Type B pancreatic cell (in vitro differentiated cells): ENCODE measurements at places on chromosomes 3 and 15. TPM values are rescaled to one million over a fixed set of nuclear protein-coding genes. Genes with fewer than 3 reads are reported as not detected.

The FOXL2 gene
- total RNA-seq, result 0.75 and 0.81 TPM in 2 replicates

The RTP4 gene
- total RNA-seq, result 1.4 and 2.8 TPM in 2 replicates

The SI gene
- 4.7 and 8.4 TPM in 2 replicates for total RNA-seq

The GOLGA6L9 gene
- 4.3 and 10.4 TPM in 2 replicates for total RNA-seq

The CELSR3 gene
- total RNA-seq, result 9.8 and 10.2 TPM in 2 replicates

The STRIT1 gene
- 0.33 TPM in 1 of 2 replicates, not detected in the other for total RNA-seq
